ENCODE measurements at places on chromosomes 1 and 21. TPM values are rescaled to one million over a fixed set of nuclear protein-coding genes. Genes with fewer than 3 reads are reported as not detected.

The NCSTN gene
- total RNA-seq, result 187 TPM

The DAB1 gene
- not detected for total RNA-seq

The PRKCZ gene
- 1.5 TPM for total RNA-seq

The ANKRD34A gene
- 0.73 TPM for total RNA-seq

The SMIM1 gene
- 2.8 TPM for total RNA-seq

The ERICH3 gene
- total RNA-seq, result not detected

The RAB3B gene
- total RNA-seq, result 29.5 TPM

The TRIM58 gene
- under 0.01 TPM for total RNA-seq

The UCK2 gene
- 85.3 TPM for total RNA-seq

The AMY2A gene
- not detected for total RNA-seq

The LRRC3 gene
- total RNA-seq, result 0.66 TPM
